ENCODE measurements at places on chromosomes 6 and 20.

DNA sequence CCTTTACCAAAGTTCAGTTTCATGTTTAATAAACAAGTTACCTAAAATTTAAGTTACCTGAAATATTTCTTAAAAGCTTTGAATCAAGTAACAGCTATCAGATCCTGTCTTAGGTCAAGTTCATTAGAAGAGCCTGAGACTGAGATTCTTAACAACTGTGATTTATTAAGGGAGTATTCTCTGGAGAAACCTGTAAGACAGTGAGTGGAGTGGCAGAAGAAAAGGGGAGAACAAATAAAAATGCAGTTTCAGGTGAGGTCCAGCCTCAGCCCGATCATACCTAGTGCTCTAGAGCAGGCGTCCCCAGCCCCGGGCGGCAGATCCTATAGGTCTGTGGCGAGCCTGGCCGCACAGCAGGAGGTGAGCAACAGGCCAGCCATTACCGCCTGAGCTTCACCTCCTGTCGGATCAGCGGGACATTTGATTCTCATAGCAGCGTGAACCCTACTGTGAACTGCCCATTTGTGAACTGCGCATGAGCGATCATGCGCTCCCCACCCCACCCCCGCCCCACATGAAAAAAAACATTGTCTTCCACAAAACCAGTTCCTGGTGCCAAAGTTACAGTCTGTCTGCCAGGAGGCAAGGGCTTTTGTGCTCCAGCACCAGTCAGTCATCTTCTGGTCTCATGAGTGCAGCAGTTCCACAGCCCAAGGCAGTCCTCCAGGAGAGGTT is 59.2 kb upstream of the ADGRB3 start:
- DNase-seq = peak; percentile 34

GRCh38 chr6:47817749-47818148 is 35.9 kb downstream of the OPN5 start:
- no peak for DNase-seq

- DNase-seq = peak; percentile 56
These were observed 20.9 kb downstream of the DEF6 start for GRCh38 chr6:35318196-35319171.

GRCh38 chr6:3876866-3877265 is 27.7 kb downstream of the FAM50B start:
- no peak for DNase-seq

GRCh38 chr6:109834131-109834530 is 143.0 kb downstream of the FIG4 start:
- DNase-seq = no peak

GRCh38 chr20:43820731-43821330 is 93.8 kb upstream of the TOX2 start:
- DNase-seq = no peak

DNA sequence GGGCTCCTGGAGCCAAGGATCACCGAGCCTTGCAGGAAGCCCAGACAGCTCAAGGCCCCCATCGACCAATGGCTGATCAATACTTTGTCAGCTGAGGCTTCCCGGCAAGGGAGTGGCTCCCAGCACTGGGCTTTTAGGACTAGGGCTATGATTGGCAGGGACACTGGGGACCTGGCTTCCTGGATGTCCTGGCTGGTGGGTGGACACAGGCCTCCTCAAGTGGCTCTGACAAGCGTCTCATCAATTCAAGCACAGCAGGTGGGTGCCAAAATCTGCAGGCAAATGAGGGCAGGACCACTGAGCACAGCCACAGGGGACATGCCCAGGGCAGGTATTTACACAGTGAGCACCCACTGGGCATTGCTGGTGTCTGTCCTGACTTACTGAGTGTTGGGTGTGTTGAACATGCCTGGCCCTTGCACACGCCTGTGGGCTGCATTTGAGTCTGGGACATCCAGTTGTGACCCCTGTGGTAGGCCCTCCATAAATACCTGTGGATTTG is 420.1 kb upstream of the SULF2 start:
- no peak for DNase-seq

- no peak for DNase-seq
These were observed 150.5 kb downstream of the TBC1D32 start for GRCh38 chr6:121183742-121184141.

DNA sequence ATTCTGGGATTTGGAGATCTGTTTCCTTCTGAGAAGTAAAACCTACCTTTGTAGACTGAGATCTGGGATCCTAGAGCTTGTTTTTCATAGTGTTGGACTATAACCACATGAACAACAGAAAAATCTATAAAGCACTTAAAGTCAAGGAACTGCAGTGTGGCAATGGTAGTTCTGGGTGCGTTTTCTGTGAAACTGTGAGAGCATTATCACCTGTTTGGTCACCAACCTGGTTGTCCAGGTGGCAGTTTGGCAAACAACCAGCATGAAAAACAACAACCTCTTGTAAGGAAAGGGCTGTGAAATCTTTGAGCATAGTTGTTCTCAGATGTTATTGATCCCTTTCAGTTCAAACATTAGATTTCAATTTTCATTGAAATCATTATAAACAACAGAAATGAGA is 215.8 kb upstream of the CITED2 start:
- no peak for DNase-seq

DNA sequence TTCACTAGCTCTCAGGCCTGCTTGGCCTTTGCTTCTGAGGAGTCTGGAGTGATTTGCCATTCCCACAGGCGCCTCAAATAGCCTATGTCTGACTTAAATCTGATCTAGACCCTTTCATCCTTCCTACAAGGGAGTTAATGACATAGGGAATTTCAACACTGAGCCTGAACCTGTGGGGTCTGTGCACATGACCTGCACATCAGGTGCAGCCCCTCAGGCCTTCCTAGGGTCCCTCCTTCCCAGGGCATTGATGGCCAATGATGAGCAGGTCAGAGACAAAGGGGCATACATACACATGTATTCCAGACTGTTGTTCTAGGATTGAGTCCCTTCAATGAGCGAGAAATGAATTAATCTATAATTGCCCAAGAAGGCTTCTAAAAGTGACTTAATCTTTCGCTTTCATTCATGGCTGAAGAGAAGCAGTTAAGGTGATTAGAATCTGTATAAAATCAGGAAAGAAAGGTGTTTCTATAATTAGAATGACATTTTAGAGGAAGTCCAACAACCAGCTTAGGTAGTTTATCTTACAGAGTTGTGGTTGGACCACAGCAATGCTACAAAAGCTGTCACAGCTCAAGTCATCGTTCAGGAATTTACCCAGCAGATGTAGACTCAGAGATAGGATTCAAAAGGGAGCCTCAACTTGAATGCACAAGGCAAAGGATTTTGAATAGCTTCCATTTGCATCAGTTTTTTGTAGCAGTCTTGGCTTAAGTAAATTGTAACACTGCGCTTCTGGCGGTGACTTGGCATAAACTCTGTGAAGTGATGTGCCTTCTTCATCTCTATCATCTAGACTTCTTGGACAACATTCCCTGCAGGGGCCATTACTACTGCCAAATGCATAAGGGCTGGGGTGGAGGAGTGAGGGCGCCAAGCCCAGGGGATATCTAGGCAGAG is 27.0 kb upstream of the TBC1D7 start:
- DNase-seq = peak; percentile 83

DNA sequence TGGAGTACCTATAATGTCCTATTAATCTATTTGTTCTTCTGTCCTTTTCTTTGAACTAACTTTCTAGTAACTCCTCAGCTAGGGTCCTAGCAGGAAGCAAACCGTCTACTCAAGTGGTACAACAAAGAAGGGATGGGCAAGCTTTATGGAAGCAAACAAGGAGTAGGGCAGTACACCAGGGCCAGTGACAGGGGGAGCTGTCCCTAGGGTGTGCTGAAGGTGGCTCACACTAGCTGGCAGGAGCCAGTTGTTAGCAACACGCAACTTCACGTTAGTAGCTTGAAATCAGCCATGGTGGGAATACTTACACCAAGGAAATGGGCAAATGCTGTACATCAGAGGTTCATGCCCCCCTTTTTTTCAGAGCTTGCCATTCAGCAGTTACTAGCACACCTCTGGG is 74.0 kb upstream of the EYA2 start:
- no peak for DNase-seq

DNA sequence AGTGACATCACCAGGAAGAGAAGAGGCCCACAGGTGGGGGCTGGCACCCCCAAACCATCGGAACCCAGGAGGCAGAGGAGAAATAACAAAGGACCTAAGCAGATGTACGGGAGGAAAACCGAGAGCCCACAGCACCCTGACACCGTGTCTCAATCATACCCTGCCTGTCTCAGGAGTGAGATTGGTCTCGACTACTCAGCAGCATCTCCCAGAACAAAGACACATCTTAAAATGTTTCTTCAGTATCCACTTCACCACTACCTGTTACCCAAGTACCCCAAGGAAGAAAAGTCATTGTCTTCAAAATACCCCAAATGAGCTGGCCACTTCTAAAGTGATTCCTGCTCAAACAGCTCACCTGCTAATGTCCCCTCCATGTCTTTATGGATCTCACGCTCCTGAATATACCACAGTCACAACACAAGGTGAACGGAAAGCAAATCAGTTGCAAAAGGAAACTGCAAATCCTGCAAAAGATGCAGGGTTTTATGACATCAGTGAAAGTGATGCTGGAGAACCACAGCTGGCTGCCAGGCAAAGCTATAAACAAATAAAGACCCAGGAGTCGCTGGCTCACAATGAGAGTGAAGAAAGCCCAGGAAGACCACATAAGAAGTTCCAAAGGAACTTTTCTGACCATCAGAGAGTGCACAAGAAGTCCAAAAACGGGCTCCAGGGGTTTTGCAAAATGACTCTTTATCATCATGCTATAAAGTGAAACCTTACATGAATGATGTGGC is 44.1 kb downstream of the PREX1 start:
- DNase-seq = no peak

DNA sequence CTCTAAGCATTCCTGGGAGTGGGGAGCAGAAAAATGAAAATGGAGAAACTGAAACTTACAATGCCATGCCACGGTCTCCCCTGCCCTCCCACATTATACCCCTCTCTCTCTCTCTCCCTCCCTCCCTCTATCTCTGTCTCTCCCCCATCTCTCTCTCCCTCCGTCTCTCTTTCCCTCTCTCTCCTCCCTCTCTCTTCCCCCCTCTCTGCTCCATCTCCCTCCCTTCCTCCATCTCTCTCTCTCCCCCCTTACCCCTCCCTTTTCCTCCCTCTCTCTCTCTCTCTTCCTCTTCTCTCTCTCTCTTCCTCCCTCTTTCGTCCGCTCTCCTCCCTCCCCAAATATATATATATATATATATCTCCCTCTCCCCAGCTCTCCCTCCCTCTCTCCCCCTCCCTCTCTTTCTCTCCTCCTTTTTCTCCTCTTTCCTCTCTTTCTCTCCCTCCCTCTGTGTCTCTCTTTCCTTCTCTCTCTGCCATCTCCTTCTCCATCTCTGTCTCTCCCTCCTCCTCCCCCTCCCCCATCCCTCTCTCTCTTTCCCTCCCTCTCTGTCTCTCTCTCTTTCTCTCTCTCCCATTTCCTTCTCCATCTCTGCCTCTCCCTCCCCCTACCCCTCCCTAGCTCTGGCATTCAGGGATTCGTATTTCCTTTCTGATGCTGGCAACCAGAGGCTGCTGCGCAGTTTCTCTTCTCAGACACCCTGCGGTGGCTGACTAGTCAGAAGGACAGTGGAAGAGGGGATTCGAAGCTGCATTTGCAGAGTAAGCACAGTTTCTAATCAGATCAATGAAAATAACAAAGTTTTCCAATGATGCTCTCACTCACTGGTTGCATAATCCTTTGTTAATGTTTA is 13.9 kb upstream of the VAPB start:
- DNase-seq = no peak

DNA sequence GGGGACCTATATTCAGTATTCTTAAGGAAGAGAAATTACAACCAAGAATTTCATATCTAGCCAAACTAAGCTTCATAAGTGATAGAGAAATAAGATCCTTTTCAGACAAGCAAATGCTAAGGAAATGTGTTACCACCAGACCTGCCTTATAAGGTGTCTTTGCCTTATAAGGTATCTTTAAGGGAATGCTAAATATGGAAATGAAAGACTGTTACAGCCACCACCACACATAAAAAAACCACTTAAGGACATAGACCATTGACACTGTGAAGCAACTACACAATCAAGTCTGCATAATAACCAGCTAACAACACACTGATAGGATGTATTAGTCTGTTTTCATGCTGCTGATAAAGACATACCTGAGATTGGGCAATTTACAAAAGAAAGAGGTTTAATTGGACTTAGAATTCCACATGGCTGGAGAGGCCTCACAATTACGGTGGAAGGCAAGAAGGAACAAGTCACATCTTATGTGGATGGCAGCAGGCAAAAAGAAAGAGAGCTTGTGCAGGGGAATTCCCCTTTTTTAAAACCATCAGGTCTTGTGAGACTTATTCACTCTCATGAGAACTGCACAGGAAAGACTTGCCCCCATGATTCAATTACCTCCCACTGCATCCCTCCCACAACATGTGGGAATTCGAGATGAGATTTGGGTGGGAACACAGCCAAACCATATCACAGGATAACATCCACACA is 119.2 kb upstream of the LAMA2 start:
- no peak for DNase-seq

DNA sequence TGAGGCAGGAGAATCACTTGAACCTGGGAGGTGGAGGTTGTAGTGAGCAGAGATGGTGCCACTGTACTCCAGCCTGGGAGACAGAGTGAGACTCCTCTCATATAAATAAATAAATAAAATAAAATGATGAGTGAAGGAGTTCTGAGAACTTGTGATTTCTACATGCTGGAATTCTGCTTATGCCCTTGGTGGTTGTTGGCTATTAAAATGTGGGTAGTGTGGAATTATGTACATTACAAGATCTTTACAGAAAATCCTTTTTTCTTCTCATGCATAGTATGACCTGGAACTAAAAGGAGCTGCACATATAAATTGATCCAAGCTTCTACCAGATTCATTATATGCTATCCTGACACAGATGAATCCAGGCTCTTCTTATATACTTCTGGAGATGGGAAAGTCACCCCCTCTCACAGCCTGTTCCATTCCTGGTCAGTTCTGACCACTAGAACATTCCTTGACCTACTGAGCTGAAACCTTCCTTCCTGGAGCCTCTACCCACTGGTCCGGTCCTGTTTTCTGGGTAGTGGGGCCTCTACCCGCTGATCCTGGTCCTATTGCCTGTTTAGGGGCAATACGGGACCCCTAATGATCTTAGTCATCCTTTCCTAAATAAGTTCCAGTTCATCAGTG is 37.7 kb upstream of the TAF8 start:
- DNase-seq = no peak

GRCh38 chr6:31908791-31909190 is 6.9 kb upstream of the ZBTB12 start:
- no peak for DNase-seq

- no peak for DNase-seq
These were observed 64.8 kb downstream of the IBTK start for GRCh38 chr6:82182756-82183155.

DNA sequence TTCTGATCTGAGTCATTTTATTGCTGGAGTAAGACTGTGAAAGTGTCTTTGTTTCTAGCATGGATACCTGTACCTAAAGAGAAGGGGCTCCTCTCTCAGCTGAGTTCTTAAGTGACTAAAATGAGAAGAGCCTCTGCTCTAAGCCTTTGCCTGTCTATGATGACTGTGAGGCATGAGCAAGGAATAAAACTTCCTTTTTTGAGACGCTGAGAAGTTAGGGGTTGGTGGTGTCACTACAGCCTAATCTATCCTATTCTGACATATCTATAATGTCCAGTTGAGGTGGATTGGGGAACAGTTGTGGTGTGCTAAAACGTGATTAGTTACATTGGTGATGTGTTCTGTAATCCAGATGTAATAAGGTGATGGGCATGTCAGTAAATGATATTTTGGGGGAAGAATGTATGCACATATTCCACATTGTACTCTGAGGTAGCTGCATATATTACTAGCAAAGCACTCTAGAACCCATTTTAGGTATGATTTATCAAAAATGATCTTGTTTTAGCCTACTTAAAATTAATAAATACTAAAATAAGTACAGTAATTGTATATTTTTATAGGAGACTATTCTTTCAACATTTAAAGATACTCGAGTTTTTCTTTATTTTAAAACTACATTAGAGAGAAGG is 18.1 kb downstream of the ADGRB3 start:
- no peak for DNase-seq

Data from retinal pigment epithelial cell (primary cell).